H9 (cell line): ENCODE measurements at places on chromosomes 7 and 10.
A peak's percentile ranks its signal among the peaks of the same experiment; 100 is the strongest.

GRCh38 chr7:47942132-47942531 lies 6.1 kb downstream of the PKD1L1 start:
- no peak for DNase-seq

GRCh38 chr10:47235484-47235883 lies 64.5 kb upstream of the GDF10 start:
- no peak for DNase-seq

GRCh38 chr7:99451936-99452335 lies 13.2 kb downstream of the CPSF4 start:
- DNase-seq = no peak

DNA sequence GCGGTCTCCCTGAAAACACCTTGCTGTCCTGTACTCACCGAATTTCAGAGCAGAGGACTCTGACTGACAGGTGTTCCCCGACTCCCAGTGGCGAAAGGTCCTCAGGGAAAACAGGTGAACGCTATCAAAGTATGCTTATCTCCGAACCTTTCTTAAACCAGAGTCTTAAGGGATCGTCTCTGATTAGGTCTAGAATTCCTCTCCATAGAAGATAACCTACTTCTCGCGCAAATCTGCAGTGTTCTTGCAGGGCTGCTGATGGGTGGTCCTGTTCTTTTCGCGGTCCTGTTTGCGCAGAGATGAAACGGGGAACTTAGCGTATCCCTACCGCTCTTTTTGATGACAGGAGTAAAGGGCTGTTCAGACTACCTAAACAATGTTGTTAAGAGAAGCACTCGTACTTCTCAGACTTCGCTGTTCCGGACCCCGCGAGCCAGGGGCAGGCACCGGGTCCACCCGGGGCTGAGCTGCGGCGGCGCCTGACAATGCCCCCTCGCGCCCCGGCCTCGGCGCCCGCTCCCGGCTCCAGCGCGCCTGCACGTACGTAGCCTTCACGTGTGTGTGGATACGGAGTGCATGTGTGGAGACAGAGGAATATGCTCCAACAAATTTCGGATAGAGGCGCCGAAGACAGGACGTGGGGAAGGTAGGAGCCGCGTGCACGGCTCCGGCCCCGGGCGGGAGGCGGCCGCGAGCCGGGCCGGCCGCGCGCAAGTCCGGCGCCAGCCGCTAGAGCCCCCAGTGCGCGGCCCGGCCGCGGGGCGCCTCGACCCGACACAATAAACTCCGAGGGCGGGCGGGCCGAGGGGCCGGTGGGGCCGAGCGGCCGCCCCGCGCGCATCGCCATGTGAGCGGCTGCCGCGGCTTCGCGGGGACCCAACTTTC lies 766 bp upstream of the ZMYND11 start:
- no peak for DNase-seq

DNA sequence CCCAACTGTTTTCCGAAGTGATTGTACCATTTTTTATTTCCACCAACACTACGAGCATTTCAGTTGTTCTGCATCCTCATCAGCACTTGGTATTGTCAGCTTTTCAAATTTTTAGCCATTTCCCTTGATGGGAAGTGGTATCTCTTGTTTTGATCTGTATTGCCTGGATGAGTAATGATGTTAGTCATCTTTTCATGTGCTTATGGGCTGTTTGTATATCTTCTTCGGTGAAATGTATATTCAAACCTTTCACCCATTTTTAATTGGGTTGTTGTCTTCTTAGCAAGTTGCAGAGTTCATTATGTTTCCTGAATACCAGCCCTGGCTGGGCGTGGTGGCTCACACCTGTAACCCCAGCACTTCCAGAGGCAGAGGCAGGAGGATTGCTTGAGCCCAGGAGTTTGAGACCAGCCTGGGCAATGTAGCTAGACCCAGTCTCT lies 22.1 kb downstream of the CLIP2 start:
- no peak for DNase-seq

- no peak for DNase-seq
These were observed 281 bp upstream of the EXOC6 start for GRCh38 chr10:92848037-92848440.

- DNase-seq = no peak
These were observed 149.6 kb upstream of the SEMA3E start for GRCh38 chr7:83798489-83798888.

DNA sequence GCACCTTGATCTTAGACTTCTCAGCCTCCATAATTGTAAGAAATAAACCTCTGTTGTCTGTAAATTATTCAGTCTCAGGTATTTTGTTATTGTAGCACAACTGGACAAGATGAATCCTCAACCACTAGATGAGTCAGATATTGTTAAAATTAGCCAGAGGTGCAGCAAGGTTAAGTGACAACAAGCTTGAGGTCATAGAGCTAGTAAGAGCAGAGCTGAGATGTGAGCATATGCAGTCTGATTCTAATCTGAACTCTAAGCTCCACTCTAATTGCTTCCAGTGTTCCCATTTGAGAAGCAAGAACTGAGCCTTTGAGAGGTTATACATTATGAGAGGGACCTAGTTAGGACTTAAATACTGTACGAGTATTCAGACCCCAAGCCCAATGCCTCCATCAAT lies 93.1 kb downstream of the FZD1 start:
- DNase-seq = no peak

DNA sequence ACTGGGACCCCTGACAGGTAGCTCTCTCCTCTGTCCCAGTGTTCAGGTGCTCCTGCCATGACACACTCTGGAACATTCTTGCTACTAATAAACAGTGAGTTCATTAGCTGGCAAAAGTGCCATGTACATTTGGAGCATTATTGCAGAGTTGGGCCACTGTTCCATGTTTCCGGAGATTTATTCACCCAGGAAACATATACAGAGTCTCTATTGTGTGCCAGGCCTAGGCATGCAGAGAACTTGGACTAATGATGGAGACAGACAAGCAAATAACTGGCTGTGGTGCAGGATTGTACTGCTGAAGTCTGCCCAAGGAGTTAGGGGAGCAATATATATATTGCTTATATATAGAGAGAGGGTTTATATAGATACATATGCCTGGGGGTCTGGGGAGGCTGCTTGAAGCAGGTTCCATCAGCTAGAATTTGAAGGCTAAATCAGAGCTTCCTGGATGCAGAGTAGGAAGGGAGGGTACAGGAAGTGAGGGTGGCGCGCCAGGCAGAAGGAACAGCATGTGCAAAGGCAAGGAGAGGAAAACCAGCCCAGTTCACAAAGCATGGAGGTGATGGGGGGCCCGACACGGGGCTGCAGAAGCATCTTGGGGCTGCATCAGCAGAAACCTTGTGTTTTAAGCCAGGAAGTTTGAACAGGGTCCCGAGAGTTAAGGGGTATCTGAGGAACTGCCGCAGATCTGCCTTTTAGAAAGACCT lies 22.7 kb upstream of the EEPD1 start:
- no peak for DNase-seq

DNA sequence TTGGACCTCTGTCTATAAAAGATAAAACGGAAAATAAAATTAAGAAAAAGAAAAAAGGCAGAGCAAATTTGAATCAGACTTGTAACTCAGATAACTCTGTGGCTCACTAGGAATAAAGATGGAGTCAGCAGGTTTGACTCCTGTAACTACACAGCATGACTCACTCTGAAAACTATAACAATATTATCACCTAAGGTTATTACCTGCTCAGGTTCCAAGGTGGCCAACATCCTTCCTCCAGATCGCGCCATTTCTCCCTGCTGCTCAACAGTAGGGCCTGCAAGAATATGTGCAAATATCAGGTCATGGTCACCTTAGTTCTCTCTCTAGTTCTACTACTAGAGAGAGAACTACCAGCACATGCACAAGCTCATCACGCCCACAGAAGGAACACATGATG lies 30.0 kb downstream of the ALDH18A1 start:
- no peak for DNase-seq

GRCh38 chr7:96224685-96225084 lies 97.2 kb downstream of the SLC25A13 start:
- DNase-seq = peak; percentile 39

DNA sequence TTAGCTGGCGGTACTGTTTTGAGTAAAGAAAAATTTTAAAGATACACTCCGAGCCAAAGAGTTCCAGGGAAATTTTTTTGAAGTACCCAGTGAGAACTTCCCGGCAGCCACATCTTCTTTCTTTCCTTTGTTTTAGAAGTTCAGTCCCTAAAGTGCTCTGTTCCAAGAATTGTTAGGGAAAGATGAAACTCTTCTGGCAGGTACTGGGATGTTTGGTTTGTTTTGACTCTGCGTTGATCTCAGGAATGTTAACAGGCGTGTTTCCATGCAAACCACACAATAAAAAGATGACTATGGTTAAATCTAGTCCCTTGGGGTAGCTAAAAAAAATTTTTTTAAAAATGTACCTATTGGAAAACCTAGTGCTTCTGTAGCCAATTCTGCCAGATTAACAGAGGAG lies 224.7 kb upstream of the PHYHIPL start:
- no peak for DNase-seq

- no peak for DNase-seq
These were observed 43.2 kb downstream of the HDAC9 start for GRCh38 chr7:18538554-18539250.

DNA sequence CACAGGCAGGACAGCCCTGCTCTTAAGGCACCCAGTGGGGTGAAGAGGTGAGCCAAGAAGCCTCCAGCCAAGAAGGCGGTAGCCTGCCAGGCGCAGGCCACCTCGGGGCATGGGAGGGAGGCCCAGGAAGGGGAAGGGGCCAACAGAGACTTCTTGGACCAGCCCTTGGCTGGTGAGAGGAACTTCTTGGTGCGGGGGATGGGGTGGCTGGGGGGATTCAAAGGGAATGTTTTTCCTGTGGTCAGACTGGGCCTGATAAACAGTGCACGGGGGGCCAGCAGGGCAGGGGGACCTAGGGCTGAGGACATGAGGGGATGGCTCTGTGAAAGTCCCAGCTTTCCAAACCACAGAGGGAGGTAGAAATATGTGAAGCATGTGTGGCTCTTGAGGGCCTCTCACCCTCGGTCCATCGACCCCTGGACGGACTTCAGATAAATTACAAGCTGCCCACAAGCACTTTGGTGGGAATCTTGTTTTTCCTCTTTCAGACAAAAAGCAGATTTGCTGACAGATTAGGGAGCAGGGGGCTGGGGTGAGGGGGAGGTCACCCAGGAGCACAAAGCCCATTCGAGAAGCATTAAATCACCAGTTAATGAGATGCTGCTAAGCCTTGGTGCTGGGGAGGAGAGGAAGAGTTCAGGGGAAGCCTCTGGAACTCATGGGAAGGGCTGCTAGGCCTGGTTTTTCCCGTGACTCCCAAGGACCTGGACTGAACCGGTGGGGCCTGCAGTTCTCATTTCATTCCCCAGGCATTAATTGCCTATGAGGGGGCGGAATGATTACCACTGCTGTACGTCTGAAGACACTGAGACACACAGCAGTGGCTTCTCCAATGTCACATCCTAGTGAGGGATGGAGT lies 11.3 kb downstream of the CRYGN start:
- DNase-seq = no peak

GRCh38 chr7:437329-438251 lies 82.1 kb downstream of the PDGFA start:
- no peak for DNase-seq

DNA sequence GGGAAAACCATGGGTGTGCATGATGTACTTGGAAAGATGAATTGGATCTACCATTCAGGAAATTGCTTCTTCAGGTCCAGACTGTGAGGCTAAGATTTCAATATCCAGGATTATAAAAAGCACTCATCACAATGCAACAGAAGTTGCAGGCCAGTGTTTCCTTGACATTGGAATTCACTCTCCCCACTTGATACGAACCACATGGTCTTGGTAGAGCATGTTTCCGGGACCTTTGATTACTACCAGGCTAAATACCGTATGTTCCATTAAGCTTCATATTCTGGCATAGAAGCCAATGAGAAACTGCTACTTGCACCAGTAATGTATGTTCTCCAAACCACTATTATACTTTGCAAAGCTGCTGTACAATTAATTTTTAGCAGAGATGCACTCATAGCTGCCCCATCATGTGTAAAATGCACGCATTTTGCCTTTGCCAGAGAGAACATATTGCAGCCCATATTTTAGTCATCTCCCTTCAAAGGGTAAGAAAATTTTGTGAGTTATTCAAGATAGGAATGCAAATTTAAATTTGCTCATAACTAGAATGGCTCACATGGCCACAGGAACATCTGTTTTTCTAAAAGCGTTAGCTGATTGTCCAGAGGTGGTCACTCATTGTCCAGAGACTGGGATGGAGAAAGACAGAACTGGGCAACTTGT lies 8.1 kb downstream of the FRMD4A start:
- no peak for DNase-seq

- DNase-seq = peak; percentile 47
These were observed 91.1 kb downstream of the MPP7 start for GRCh38 chr10:28211759-28212158.

- no peak for DNase-seq
These were observed 115.7 kb upstream of the NANOS1 start for GRCh38 chr10:118913825-118914224.

- no peak for DNase-seq
These were observed 74.5 kb downstream of the LANCL2 start for GRCh38 chr7:55439627-55440026.

DNA sequence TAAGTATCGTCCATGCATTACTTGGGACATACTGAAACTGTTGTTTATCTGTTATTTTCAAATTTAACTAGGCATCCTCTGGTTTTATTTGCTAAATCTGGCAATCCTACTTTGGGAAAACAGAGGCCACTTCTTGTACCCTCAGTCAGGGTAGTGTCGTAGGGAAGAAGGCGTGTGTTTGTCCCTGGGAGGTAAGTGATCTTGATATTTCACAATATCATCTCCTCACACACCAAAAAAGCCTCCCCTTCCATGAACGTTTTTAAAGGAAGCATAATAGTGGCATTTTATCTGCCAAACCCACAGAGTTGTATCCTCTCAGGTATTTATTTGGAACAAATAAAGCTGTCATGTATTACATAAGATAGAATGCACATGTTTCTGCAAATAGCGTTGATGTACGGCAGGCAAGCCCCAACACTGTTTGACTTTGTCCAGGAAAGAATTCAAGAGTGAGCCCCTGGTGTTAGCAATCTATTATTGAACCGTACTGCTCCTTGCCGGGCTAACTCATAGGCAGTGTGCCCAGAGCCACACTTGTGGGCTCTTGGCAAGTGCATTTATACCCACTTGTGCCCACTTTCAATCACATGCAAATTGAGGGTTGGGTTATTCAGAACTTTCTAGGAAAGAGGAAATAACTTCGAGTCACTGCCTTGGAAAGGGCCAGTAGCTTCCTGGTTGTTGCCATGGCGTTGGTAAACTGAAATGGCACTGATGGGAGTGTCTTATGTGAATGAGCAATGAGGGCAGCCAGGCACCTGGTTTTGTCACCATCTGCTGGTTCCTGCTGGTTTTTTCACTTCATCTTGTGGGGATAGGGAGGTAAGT lies 266.0 kb downstream of the USP6NL start:
- peak; percentile 77 for DNase-seq

DNA sequence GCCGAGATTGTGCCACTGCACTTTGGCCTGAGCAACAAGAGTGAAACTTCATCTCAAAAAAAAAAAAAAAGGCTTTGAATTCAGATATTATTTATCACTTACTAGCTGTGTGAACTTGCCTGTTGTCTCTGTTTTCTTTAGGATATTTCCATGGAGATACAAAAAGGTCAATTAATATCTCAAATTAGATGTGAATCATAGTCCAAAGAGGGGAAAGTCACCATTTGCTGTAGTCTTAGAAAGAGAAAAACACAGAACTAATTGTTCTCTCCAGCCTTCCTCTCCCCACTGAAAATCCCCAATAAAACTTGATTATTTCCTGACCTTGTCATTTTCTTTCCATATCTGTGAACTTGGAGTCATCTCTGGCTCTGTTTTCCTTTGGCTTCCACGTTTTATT lies 21.2 kb downstream of the HEPACAM2 start:
- DNase-seq = no peak

- peak; percentile 58 for DNase-seq
These were observed 50.4 kb downstream of the CPEB3 start for GRCh38 chr10:92240289-92241157.
